Cerebellar nuclear complex (tissue), 1 donor: ENCODE measurements at places on chromosomes 6 and 20.

- DNase-seq: no peak
These were observed 258.5 kb downstream of the HACE1 start for GRCh38 chr6:104601131-104601651.

DNA sequence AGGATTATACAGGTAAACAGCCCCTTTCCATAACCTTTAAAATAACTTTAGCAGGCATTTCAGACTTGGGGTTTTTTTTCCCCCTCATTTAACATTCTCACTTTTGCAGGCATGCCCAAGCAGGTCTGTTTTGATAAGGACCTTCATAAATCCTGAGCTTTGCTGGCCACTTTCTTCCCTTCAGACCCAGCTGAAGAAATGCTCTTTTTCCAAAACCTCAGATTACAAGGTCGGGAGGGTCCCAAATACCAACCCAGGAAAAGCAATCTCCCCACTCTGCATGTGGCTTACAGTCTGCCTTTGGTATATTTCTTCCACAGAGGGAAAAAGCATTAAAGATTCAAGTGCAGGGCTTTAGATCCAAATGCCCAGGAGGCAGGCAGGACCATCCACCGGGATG is 6.8 kb downstream of the NFATC2 start:
- DNase-seq: no peak

DNA sequence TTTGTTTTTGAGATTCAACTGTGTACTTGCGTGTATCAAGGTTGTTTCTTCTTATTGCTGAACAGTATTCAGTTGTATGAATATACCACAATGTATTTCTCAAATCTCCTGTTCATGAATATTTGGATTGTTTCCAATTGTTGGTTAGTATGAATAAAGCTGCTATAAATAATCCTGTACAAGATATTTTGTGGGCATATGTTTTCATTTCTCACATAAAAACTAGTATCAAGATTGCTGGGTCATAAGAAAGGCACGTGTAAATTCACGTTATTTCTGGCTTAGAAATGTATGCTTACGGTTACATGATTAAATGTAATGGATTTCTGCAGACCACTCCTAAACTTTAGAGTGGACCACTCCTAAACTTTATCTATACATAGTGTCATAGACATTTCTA is 96.6 kb downstream of the BTBD3 start:
- DNase-seq: no peak

- no peak for DNase-seq
These were observed 68.0 kb upstream of the TFB1M start for GRCh38 chr6:155382338-155382685.

DNA sequence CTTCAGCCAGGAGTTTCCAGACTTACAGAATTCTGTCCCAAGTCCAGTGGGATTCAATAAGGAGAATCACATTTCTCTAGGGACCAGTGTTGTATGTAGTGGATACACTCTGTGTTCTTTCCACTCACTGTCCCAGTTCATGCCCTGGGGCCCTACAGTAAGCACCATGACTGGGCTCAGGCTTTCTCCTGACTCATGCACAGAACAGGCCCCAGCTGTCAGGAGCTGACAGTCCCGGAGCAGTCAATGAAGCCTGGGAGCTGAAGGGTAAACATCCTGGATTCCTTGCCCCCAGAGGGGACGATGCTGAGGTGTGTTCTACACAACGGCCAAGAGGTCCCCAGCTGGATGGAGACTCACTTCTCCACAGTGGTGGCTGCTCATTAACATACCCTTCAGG is 40.2 kb upstream of the LRFN2 start:
- DNase-seq: no peak

DNA sequence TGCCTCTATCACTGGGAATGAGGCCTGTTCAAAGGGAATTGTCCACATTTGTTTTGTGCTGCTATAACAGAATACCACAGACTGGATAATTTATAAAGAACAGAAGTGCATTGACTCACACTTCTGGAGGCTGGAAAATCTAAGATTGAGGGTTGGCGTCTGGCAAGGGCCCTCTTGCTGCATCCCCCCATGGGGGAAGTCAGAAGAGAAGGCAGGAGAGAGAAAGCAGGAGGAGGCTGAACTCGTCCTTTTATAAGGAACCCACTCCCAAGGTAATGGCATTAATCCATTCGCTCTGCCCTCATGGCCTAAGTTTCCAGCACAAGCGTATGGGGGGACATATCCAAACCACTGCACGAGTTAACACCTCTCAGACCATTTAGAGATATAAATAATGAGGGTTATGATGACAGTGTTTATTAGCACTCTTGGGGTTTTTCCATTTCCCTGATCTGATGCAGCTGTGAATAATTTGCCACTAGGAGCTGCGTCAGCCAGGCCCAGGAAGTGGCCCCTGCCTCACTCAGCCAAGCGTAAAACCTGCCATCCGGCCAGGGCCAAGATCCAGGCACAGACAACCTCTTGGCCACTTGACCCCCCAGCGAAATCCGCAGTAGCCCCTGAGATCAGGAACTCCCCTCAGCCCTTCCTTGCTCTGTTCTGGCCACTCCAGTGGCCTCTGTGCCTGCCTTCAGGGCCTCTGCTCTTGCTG is 14.2 kb upstream of the SLCO4A1 start:
- no peak for DNase-seq

DNA sequence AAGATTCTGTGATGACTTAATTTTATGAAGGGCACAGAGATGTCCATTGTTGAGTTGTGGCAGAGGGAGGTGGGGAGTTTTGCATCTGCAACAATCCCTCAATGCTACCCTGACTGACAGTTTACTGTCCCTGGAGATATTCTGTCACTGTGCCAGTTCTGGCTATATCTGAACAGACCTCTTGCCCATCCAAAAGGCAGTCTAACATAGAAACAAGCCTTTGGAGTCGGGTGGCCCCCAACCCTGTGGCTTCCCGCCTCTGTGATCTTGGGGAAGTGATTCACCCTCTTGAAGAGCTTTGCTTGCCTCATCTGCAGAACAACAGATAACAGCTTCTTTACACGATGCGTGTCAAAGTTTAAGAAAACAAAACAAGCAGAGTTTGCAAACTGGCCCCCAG is 3.8 kb upstream of the E2F1 start:
- DNase-seq: no peak

DNA sequence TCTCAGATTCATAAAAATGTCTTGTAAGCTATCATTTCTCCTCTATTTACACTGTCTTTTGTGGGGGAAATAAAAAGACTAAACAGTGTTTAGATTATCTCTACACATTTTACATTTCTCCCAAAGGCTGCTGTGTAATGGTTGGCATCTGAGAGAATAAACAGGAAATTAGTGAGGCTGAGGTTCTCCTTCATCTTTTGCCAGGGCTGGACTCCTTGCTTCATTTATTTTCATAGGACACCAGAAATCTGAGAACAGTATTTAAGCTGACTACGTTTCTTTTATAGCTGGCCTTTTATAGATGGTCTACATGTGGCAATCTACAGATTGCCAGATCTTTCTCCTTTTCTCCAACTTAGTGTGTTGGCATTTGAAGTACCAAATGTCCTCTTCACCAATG is 41.5 kb downstream of the PLCB4 start:
- no peak for DNase-seq

DNA sequence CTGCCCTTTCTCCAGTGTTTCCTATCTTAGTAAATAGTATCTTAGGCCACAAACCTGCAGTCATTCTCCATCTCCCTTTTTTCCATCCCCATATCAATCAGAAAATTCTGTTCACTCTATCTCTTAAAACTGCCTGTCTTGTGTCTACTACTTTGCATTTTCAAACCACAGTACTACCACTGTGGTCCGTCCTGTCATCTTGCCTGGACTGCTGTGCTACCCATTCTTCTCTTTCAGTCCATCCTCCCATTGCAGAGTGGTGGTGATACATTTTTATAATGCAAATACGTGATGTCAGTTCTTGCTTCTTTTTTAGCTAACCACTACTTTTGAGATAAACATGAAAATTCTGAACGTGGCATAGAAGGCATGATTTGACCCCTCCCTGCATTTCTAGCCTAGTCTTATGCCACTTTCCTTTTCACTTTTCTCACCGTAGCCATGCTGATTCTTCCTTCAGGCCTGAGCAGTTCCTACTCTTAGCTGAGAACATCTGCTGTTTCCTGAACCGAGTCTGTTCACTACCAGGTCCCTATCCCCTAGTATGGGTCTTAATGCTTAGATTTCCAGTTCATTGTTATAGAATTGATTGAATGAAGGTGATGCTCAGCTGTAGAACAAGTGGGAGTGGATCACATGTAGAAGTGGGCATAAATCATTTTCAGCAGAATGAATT is 13.8 kb downstream of the TBPL1 start:
- no peak for DNase-seq

- DNase-seq: no peak
These were observed 871.6 kb upstream of the GJE1 start for GRCh38 chr6:141261016-141261671.

DNA sequence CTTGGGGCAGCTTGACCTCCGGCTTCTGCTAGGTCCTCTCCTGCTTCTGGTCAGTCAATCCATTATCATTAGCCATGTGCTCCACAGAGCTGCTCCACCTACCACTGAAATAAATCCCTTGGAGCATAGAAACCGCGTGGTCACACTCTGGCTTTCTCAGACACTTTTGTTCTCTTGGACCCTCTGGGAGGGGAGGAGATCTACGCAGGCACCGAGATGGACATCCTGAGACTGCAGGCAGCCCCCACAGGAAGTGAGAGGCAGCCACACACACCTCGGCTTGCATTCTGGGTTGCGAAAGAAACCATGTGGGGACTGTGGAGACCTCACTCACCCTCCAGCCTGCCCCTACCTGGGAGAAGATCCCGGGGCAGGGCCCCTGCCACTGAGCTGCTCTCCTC is 79.5 kb downstream of the FYN start:
- DNase-seq: no peak

DNA sequence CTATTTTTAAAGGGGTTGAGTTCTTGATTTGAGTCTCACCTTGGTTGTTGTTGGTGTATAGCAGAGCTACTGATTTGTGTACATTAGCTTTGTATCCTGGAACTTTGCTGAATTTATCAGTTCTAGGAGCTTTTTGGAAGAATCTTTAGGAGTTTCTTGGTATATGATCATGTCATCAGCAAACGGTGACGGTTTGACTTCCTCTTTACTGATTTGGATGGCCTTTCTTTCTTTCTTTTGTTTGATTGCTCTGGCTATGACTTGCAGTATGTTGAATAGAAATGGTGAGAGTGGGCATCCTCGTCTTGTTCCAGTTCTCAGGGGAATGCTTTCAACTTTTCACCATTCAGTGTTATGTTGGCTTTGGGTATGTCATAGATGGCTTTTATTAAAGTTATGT is 64.0 kb downstream of the CDYL start:
- no peak for DNase-seq

DNA sequence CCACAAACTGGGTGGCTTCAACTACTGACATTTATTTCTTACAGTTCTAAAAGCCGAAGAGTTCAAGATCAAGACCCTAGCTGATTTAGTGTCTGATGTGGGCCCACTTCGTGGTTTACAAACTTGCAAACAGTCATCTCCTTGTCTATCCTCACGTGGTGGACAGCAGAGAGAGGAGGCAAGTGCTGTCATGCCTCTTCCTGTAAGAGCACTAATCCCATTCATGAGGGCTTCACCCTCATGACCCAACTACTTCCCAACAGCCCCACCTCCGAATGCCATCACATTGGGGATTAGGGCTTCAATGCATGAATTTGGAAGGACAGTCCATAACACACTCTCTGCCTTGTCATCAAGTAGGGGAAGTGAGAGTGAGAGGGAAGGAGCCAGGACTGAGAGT is 15.6 kb upstream of the ISM1 start:
- no peak for DNase-seq

- no peak for DNase-seq
These were observed 46.3 kb downstream of the PPP1R14C start for GRCh38 chr6:150189122-150189521.

- no peak for DNase-seq
These were observed 21.1 kb upstream of the CCM2L start for GRCh38 chr20:31989030-31989645.

DNA sequence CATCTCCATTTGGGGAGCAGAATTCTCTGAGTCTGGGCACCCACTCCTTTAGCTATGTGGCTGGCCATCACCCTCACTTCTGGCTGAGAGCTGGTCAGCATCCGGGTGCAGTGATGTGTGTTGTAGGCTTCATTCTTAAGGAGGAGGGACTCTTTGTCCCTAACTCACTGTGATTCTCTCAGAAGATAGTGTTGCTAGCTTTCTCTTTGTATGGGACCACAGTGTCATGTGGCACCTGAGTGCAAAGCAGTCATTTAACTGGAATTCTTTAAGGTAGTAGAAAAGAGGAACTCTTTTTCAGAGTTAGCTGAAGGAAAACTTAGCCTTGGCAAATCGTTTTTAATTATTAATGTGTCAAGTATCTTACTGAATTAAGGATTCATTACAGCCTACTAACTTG is 165.9 kb downstream of the JARID2 start:
- DNase-seq: no peak

- DNase-seq: no peak
These were observed 74.6 kb downstream of the INSM1 start for GRCh38 chr20:20442466-20442865.
